ENCODE measurements at places on chromosomes 7 and 10.

DNA sequence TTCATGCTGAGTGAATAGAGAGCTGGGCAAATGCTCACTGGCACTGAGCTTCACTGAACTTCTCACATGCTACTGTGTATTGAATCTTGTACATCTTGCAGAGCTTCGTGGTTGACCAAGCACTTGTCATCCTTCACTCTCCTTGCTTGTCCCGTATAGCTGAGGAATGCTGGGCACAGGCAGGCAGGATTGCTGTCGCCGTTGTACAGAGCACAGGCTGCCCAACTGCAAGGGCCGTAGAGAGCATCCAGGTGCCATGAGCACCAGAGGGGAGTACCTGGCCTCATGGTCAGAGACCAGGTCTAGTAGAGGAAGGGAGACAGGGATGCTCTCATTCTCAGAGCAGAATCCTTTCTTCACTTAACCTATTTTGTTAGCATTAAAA lies 99.8 kb upstream of the RET start:
- DNase-seq = no peak

DNA sequence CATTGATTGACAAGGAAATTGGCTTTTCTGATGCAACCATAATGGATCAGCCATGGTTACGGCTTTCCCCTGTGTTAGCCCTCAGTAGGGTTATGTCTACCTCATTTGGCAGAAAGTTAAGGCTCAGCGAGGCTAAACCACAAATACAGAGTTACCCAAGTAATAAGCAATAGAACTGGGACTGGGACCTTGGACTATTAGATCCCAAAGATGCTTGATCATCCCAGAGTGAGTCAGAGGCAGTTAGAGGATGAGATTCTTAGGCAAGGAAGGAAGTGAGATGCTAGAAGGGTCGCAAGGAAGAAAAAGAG lies 401.4 kb downstream of the TNS3 start:
- no peak for DNase-seq

- no peak for DNase-seq
Observed at GRCh38 chr10:92241158-92241500, 49.7 kb downstream of the CPEB3 start.

- no peak for DNase-seq
Observed at GRCh38 chr10:6751363-6751762, 171.3 kb upstream of the PRKCQ start.

- no peak for DNase-seq
Observed at GRCh38 chr7:5354460-5355232, 69.0 kb downstream of the TNRC18 start.

GRCh38 chr10:121598263-121599249 lies at the start of gene FGFR2:
FGFR2 (minus strand) TSS chr10:121598444; CDS start chr10:121593817, 4,627 bp downstream.
- DNase-seq = no peak

- DNase-seq = no peak
Observed at GRCh38 chr7:137935884-137936508, 65.9 kb downstream of the CREB3L2 start.

DNA sequence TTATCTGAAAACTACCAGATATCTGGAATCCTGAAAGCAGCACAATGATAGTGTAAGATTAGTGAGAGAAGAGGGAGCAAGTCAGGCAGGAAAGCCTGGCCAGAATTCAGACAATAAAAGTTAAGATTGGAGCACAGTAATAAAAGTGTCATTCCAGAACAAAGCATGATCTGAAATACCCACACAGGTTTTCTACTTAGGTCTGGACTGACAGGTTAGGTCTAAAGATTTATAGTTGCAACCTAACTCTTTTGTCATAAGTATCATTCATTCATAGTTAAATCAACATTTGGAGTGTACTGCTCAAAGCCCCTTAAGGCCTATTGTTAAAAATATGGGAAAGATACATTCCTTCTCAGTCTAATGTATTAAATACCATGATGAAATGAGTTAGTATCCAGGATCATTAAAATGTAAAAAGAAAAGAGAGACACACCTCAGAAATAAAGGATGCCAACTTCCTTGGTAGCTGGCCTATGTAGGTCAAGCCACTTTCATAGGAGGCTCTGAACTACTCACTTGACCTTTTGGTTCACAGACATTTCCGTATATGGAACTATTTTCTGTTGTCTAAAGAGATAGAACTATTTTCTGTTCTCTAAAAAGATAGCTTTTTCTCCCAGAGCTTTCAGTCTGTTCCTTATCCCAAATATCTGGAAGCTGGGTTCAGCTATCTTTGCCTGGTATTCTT lies 105.2 kb downstream of the FAS start:
- DNase-seq = no peak

DNA sequence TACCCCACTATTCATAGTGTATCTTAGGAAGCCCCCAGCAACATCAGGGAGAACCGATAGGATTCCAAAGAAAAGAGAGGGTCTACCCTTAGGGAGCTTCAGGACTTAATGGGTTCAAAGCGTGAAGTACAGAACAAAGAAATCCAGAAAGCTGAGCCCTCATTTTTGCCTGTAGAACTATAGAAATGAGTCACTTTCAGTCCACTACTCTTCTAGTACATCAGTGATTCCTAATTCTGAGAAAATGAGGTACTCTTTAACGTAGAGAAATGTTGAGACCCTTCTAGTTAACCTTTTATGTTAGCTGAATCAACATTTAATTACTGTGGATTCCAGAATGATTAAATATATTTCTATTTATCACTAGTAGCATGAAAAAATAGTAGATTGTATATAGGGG lies 1.8 kb downstream of the TDRD1 start:
- no peak for DNase-seq

DNA sequence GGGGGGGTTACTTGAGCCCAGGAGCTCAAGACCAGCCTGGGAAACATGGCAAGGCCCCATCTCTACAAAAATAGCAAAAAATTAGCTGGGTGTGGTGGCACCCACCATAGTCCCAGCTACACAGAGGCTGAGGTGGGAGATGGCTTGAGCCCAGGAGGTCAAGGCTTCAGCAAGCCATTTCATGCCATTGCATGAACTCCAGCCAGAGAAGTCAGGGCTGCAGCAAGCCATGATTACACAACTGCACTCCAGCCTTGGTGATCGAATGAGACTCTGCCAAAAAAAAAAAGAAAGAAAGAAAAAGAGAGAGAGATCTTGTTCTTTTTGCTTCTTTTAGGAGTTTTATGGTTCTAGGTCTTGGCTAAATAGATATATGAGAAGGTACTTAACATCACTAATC lies 200.2 kb upstream of the PHYHIPL start:
- no peak for DNase-seq

GRCh38 chr7:17462131-17462631 lies 163.7 kb downstream of the AHR start:
- no peak for DNase-seq

- no peak for DNase-seq
Observed at GRCh38 chr7:144565586-144565985, 162.1 kb upstream of the NOBOX start.

GRCh38 chr10:122264436-122264835 lies 6.7 kb upstream of the BTBD16 start:
- no peak for DNase-seq

GRCh38 chr7:111561654-111561903 lies 713 bp downstream of the IMMP2L start:
- DNase-seq = no peak

DNA sequence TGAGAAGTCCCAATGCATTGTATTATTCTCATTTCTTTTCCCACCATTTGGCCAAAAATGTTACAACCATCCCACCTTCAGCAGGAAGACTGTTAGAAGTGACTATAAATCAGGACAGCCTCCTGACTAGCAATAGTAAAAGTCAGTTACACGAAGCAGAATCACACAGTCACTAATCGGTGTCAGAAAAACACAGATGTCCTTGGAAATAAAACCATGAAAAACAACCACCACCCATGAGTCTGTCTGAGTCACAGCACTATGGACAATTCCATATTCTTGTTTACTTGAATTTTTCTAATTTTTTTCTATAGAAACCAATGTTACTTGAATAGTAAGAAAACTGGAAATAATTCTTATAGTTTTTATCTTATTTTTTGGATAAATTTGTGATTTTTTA lies 81.9 kb upstream of the FRMD4A start:
- DNase-seq = no peak

GRCh38 chr7:897771-898376 lies 21.5 kb downstream of the GET4 start:
- no peak for DNase-seq

DNA sequence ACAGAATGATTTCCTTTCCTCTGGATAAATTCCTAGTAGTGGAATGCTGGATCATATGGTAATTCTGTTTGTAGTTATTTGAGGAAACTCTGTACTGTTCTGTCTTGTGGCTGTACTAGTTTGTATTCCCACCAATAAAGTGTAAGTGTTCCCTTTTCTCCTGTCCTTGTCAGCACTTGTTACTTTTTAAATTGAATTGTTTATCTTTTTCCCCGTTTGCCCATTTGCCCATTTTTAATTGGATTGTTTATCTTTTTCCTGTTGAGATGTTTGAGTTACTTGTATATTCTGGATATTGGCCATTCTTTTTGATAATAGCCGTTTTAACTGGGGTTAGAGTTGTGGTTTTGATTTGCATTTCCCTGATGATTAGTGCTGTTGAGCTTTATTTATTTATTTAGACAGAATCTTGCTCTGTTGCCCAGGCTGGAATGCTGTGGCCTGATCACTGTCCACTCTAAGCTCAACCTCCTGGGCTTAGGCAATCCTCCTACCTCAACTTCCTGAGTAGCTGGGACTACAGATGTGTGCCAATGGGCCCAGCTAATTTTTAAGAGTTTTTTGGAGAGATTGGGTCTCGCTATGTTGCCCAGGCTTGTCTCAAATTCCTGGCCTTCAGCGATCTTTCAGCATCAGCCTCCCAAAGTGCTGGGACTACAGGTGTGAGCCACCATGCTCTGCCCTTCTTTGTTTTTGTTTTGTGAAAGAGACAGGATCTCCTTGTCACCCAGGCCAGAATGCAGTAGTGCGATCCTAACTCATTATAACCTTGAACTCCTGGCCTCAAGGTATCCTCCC lies 23.0 kb downstream of the BMPR1A start:
- DNase-seq = no peak

GRCh38 chr7:5596046-5596895 lies 172.6 kb upstream of the TNRC18 start:
- peak; percentile 33 for DNase-seq

GRCh38 chr7:29107056-29107455 lies 39.3 kb downstream of the CPVL start:
- no peak for DNase-seq

DNA sequence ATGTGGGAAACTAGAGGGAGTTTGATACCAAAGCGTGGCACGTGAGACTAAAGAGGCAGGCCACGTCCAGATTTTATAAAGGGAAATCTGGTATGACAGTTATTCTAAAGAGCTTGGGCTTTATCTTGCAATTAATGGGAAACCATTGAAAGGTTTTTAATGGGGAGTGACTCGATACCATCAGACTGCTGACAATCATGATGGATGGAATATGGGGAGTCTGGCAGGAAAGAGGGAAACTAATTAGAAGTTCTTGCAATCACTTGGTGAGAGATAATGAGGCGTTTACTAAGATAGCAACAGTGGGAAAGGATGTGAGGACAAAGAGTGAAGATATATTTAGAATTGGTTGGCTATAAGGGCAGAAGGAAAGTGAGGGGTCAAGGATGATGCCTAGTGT lies 94.0 kb downstream of the MBL2 start:
- no peak for DNase-seq

DNA sequence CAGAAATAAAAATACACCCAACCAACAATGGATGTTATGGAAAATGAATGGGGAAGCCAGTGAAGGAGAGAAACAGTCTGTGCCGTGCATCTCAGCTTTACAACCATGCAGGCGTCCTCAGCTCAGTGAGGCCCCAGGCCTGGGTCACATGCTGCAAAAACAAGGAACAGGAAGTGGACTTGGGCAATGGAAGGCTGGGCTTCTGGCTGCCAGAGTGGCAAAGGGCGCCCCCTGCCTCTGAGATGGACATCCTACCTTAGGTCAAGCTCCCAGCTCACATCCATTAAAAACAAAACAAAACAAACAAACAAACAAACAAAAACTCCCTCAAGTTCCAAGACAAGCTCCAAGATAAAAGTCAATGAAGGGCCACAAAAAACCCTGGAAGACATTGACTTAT lies 54.7 kb upstream of the AFAP1L2 start:
- DNase-seq = no peak

DNA sequence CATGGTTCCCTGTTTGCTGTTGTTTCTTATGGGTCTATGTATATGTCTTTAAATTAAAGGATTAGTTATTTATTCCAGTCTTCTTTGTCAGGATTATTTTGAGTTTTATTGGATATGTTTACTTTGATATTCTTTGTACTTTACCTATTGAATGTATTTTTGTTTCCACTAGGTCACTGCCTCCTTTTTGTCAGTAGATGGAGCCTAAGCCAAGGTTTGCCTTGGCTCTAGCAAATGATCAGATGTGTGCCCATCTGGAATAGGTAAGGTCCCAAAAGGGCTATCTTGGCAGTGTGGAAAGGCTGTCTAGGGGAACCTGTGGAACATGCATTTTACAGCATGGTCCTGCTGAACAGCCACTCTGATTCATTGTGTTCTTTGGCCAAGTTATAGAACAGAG lies 337.3 kb upstream of the GHITM start:
- DNase-seq = no peak

DNA sequence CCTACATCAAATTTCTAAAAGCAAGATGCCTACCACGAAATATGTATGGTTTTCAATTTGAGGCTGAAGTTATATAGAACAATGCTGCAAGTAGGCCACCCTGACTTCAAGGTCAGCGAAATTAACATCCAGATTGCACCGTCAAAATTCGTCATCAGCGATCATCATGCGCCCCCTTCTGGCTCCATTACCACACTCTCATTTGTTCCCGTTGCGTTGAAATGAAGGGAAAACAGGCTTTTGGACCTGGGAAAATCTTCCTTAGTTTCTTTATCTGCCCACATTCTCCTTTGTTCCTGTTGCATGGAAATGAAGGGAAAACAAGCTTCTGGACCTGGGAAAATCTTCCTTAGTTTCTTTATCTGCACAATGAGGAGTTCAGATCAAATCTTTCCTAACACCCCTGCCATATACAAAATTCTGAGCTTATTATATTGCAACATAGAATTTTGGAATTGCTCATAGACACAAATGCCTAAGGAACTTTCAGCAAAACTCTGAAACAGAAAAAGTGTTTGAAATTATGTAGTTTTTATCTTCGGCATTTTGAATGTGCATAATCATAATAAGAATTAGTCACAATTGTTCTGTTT lies 98.2 kb upstream of the PRKCQ start:
- DNase-seq = peak; percentile 55

- DNase-seq = no peak
Observed at GRCh38 chr7:34073676-34074075, 168.3 kb downstream of the BMPER start.

DNA sequence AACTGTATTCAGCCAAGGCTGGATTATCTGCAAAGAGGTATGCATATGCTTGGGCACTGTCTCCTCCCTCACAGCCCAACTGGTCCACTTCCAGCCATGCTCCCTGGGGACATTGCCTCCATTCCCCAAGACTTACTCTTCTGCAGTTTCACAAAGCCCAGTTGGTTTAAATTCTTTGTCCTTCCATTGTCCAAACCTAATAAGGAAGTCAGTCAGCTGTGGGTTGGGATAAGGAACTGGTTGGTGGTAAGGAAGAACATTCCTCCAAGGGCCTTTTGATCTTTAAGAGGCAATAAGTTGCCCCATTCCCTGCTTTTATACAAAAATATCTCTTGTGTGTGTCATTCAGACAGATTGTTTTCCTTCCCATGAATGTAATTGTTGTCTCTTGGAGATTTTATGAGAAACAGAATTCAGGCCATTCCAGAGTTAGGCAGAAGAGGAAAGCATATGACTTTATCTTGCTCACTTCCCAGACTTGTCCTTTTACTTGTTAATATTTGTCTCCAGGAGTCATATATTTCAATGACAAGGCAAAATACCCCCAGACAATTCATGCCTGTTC lies 673.7 kb downstream of the SUGCT start:
- no peak for DNase-seq

Measured in effector CD4-positive, alpha-beta T cell (primary cell).